Activated naive CD8-positive, alpha-beta T cell treated with anti-CD3 and anti-CD28 coated beads for 36 hours (primary cell): ENCODE measurements at places on chromosomes 6 and 20. TPM values are rescaled to one million over a fixed set of nuclear protein-coding genes. Genes with fewer than 3 reads are reported as not detected.

ZBTB9 gene
- total RNA-seq: 11.3 TPM

DDX39B gene
- total RNA-seq: 570 TPM

CNBD2 gene
- total RNA-seq: 3.8 TPM

DNA sequence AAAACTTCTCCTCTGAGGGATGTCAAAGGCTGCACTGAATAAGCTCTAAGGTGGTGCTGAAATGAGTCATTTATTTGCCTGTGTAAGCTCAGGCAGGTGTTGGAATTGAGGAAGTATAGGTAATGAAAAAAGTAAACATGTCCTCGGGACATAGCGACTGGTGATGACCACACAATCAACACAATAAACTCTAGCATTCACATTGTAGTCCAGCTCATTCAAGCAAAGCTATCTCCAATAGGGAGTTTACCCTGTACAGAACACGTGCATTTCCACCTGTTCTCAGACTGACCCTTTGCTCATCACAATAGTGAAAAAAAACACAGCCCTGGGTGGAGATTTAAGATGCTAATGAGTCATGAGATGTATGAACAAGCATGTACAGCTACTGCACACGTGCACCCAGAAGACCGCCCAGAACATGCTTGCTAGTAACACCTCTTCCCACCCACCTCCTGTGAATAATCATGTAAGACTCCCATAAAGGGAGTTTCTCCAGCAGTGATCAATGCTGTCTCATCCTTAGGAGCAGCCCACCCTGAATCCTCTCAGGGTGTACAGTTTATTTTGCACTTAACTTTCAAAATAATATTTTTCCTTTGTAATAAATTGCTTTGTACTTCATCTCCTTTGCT lies 33.0 kb upstream of the POU5F1 start:
- H3K27me3 ChIP-seq: no peaks in the 10 kb centered on the region
- peak overlapping the region; percentile 90 for H3K4me3 ChIP-seq

GRCh38 chr6:39904946-39905639 lies 29.2 kb downstream of the MOCS1 start:
- H3K4me1 ChIP-seq: no peaks in the 10 kb centered on the region
- no peaks in the 10 kb centered on the region for H3K36me3 ChIP-seq
- no peak for DNase-seq
- H3K27me3 ChIP-seq: no peaks in the 10 kb centered on the region
- no peak overlapping the region for H3K4me3 ChIP-seq

DNA sequence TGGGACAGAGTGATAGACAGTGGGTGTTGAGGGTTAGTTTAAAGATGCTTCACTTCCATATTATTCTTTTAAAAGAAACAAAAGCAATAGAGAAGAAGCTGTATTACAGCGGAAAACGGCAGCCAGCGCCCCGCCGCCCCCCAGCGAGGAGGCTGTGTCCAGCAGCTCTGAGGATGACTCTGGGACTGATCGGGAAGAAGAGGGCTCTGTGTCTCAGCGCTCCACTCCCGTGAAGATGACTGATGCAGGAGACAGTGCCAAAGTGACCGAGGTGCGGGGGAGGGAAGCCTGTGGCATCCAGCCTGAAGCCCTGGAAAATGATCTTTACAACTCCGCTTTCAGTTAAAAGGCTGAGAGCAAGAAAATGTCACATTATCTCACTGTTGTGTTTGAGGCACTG lies 100.2 kb downstream of the FIG4 start:
- DNase-seq: no peak
- no peak overlapping the region for H3K27ac ChIP-seq
- peaks cover 19% of the 10 kb centered on the region for H3K36me3 ChIP-seq
- H3K27me3 ChIP-seq: no peaks in the 10 kb centered on the region
- no peak overlapping the region for H3K4me3 ChIP-seq

GRCh38 chr6:11268978-11269377 lies 36.5 kb upstream of the NEDD9 start:
- no peaks in the 10 kb centered on the region for H3K27me3 ChIP-seq
- H3K27ac ChIP-seq: no peak overlapping the region
- peaks cover 40% of the 10 kb centered on the region for H3K36me3 ChIP-seq
- H3K4me1 ChIP-seq: peaks cover 6% of the 10 kb centered on the region
- no peak overlapping the region for H3K4me3 ChIP-seq

DNA sequence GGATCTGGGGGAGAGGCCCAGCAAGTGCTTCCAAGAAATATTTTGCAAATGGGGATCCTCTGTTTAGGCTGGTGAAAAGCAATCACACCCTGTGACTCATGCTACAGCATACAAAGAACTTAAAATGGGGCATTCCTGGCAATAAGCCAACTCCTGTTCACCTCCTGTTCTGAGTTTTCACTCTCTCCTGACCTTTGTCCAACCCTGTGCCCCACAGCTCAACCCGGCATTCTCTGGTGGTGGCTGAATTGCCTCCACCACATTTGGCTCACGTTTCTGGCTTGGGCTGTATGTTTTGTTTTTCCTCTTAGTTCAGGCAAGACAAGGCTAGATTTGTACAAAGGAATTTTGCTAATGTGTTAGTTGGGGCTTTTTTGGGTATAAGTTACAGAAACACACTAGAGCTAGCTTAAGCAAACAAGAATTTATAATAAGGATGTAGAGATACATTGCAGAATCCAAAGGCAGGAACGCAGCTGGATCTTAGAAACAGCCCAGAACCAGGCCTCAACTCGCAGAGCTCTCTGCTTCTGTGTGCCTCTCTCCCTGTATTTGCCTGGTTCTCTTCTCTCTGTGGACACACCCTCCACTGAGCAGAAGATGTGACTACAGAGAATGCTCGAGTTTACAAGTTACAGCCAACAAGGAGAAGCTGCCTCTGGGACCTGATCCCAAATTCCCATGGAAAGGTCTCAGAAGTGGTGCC lies 9.4 kb downstream of the ABCC10 start:
- peaks cover 4% of the 10 kb centered on the region for H3K36me3 ChIP-seq
- DNase-seq: no peak
- no peak overlapping the region for H3K4me3 ChIP-seq
- H3K4me1 ChIP-seq: peaks cover 11% of the 10 kb centered on the region
- H3K27me3 ChIP-seq: no peaks in the 10 kb centered on the region
- H3K27ac ChIP-seq: peak overlapping the region; percentile 25
